NK-92 treated with Interleukin-12 subunit alpha and Interleukin-12 subunit beta, amount 100 ng/mL, for 24 hours (cell line): ENCODE measurements at places on chromosomes 5 and 9.

DNA sequence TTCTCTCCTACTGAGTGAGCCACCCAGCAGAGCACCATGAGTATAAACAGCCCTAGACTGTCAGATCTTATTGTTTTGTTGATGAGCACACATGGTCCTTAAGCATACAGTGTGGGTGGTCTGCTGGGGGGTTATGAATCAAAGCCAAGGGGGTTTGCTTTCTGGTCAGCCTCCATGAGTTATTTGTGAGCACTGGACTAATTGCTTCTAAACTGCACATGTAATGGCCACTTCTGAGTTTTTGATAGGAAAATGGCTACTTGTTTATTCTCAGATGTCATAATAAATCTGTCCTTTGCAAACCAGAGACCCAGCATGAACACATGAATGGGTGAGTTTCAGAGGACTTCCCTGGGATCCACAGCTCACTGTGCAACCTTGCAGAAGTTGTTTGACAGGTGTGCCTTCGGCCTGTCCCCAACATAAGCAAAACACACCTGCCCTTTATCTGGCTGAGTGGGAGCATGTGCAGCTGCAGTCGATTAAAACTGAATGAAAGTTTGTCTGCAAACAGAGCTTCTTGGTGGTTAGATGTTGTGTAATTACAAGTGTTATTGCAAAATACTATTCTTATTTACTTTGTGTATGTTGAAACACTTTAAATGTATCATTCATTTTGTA lies 35.9 kb downstream of the MAMDC2 start:
- no peak for DNase-seq

DNA sequence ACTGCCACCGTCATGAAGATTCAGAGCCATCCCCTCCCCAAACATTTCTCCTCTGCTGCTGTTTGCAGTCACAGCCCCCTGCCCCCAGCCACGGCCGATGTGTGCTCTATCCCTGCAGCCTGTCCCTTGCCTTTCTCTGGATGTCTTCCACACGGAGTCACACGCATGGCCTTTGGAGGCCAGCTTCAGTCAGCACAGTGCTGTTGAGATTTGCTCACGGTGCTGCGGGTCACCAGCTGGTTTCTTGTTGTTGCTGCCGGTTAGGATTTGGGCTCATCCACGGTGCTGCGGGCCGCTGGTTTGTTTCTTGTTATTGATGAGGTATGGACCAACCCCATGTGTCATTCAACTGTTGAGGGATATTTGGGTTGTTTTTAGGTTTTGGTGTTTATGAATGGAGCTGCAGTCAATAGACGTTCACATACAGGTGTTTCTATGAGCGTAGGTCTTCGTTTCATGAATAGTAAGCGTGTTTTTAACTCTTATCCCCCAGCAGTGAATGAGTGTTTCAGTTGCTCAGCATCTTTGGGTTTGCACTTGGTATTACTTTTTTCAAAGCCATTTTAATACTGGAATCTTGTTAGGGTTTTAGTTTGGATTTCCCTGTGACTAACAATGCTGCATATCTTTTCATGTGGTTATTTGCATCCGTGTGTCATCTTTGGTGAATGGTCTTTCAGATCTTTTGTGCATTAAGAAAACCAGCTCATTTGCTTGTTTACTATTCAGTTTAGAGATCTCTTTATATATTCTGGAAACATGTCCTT lies 57.6 kb downstream of the AHRR start:
- DNase-seq: no peak

DNA sequence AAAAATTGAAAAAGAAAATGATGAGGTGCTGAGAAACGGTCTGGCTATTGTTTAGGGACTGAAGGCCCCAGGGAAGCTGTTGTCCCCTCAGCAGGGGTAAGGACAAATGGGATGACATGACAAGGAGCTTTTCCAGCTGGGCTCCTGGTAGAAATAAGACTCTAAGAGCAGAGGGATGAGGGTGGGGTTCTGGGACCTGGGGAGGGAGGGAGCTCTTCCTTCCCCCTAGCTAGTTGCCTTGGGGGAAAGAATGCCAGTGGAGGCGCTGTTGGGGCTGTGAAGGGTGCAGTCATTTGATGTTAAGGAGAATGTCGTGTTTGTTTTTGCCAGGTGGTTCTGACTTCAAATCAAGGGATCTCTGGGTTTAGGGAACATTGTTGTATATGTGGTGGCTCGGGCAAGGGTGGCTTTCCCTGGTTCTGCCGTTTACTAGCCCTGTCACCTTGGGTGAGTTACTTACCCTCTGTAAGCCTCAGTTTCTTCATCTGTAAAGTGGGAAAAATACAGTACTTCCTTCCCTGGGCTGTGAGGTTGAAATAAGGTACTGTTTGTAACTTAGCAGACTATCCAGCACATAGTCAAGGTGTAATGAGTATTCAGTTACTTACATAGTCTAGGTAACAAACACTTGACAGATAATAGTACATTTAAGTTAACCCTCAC lies 47.8 kb downstream of the WWC1 start:
- DNase-seq: no peak

GRCh38 chr5:179228341-179229121 lies 116.7 kb downstream of the ADAMTS2 start:
- no peak for DNase-seq

DNA sequence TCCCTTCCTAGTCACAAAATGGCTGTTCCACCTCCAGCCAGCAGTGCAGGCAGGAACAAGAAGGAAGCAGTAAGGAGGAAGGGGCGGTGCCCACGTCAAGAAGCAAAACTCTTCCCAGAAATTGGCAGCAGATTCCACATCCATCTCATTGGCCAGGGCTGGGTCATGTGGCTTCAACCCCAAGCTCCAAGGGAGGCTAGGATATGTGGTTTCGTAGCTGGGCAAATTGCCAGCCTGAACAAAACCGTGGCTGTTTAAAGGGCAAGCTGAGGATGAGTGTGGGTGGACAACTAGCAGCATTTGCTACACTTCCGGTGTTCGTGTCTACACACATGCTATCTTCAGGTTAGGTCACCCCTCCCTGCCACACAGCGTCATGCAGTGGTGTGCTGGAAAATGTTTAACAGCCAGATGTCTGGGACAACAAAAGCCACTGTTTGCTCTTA lies 92.1 kb upstream of the MAP1B start:
- peak; percentile 3 for DNase-seq

DNA sequence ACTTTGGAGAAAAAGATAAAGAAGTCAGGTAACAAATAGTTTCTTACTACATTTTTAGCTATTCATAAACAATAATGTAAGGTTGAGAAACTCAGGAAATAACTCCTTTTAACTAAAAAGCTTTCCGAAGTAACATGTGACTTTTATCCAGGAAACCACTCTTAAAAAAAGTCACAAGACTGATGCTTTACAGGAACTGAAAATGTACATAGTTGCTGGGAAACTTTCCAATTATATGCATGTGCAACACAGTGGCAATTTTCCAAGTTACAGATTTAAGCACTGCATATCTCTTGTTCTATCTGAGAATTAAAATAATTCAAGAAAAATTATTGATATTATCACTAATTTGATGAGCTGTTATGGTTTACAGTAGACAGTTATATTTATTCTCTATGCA lies 105.2 kb downstream of the CDH10 start:
- no peak for DNase-seq

GRCh38 chr5:134411546-134412266 lies at the start of gene CDKN2AIPNL:
Gene CDKN2AIPNL, minus strand, starts transcription at chr5:134411881. Its CDS starts 27 bp downstream, at chr5:134411854.
- peak; percentile 83 for DNase-seq

- DNase-seq: no peak
Observed at GRCh38 chr5:150624334-150625163, 15.9 kb upstream of the SYNPO start.

DNA sequence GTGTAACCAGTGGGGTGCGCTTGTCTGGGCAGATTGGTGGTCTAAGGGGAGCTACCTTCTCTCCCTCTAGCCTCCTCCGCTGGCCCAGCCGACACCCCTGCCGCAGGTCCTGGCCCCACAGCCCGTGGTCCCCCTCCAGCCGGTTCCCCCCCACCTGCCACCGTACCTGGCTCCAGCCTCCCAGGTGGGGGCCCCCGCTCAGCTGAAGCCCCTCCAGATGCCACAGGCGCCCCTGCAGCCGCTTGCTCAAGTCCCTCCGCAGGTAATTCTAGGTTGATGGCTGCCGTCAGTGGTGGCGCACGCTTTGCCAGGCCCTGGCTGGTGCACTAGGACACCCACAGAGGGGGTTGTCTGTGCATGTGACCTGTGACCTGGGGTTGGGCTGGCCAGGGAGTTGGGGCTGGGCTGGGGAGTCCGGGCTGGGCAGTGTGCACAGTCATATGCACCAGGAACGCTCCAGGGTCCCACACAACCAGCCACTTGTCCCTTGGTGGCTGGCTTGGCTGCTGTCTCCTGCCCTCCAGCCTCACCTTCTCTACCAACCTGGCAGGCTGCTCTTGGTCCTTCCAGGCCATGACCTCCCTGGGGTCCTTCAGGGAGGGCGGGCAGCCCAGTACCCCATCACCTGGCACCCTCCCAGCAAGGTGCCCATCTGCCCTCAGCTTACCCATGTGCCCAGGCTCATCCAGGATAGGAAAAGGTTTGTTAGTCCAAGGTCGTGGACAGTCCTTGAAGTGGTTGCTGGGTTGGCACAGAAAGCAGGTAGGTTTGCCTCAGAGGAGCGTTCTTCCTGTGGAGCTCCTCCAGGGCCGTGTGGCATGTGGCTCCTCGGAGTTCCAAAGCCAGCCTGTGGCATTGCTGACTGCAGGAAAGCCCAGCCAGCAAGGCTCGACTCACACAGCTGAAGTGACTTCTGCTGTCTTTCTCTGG lies 73.2 kb downstream of the WNK2 start:
- no peak for DNase-seq

- DNase-seq: no peak
Observed at GRCh38 chr9:20561531-20561930, 60.8 kb downstream of the MLLT3 start.

DNA sequence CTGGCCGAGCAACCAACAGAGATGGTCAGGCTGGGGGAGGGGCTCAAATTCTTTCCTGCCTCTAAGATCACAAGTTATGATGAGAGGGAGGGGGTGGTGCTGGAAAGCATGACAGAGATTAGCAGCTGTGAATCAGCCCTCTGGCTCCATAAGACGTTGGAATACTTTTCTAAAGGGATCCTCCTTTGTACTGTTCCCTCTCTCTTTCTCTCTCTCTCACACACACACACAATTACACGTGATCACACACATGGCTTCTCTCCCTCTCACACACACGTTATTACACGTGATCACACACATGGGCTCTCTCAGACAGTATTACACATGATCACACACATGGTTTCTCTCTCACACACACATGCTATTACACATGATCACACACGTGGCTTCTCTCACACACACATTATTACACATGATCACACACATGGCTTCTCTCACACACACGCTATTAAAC lies at the start of gene SLC45A2:
Gene SLC45A2, minus strand, starts transcription at position 23 of the 454 bp plus-strand sequence. CDS start 110 bp downstream, outside the sequence.
- no peak for DNase-seq

DNA sequence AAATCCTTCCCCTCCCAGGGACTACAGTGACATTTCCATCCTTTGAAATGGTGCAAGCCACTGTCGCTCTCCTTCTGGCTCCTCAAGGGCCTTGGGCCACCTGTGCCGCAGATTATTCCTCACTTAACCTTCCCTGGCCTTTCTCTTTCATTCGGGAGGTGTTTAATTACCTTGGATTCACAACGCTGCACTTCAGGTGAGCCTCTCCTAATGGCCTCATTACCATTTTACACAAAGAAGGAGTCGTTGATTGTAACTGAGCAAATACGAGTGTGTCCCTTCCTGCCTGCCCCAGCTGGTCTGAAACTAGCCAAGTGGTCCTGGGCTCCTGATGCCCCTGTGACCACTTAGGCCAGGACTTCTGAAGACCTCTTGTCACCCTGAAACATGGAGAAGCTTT lies 205.0 kb downstream of the CRB2 start:
- DNase-seq: no peak

GRCh38 chr5:75601567-75601966 lies 9.7 kb upstream of the ANKDD1B start:
- no peak for DNase-seq

- no peak for DNase-seq
Observed at GRCh38 chr5:82635561-82636288, 357.6 kb upstream of the RPS23 start.

- no peak for DNase-seq
Observed at GRCh38 chr5:7078901-7079300, 317.0 kb upstream of the ADCY2 start.

GRCh38 chr9:101398930-101399642 lies 435 bp downstream of the ZNF189 start:
- DNase-seq: no peak

- no peak for DNase-seq
Observed at GRCh38 chr5:152592416-152592815, 187.3 kb upstream of the NMUR2 start.

GRCh38 chr5:88954511-88954910 lies 71.5 kb upstream of the MEF2C start:
- no peak for DNase-seq

DNA sequence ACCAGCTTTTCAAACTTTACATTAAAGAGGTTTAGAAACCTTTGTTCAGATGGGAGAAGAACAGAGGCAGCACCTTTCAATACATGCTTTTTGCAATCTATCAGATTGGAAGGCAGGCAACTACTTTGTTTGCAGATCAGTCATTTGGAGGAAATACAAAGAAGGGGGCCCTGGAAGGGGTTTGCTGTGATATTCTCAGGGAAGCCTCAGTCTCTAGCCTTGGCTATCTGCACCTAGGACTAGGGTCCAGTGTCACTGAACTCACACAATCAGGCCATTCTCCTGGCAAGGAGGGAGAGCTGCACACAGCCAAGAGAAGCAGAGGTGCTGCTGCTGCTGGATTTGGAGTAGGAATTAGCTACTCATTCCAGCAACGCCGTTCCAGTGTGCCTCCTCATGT lies 79.5 kb downstream of the CRB2 start:
- DNase-seq: no peak

- no peak for DNase-seq
Observed at GRCh38 chr5:143308731-143309130, 94.8 kb downstream of the NR3C1 start.

DNA sequence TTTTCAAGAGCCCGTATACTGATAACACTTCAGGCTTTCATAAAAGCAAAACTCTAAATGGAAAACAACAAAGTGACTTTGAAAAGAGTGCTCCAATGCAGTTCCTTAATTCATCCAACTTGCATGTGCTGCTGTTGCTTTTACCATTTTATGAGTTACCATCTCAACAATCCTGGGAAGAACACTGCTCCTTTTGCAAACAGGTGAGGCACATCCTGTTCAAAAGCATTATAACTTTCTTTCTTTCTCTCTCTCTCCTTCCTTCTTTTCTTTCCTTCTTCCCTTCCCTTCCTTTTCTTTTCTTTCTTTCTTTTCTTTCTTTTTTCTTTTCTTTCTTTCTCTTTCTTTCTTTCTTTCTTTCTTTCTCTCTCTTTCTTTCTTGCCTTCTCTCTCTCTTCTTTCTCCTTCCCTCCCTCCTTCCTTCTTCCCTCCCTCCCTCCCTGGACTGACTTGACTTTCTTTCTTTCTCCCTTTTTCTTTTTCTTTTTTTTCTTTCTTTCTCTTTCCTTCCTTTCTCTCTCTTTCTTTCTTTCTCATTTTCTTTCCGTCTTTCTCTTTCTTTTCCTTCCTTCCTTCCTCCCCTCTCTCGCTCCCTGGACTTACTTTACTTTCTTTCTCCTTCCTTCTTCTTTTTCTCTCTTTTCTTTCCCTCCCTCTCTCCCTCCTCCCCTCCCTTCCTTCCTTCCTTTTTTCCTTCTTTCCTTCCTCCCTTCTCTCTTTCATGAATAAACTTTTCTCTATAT lies 11.2 kb upstream of the PARP8 start:
- no peak for DNase-seq
